ENCODE measurements at places on chromosomes 2 and 18.

- no peak for DNase-seq
Measured at GRCh38 chr18:59877361-59877760, 22.4 kb upstream of the PMAIP1 start.

DNA sequence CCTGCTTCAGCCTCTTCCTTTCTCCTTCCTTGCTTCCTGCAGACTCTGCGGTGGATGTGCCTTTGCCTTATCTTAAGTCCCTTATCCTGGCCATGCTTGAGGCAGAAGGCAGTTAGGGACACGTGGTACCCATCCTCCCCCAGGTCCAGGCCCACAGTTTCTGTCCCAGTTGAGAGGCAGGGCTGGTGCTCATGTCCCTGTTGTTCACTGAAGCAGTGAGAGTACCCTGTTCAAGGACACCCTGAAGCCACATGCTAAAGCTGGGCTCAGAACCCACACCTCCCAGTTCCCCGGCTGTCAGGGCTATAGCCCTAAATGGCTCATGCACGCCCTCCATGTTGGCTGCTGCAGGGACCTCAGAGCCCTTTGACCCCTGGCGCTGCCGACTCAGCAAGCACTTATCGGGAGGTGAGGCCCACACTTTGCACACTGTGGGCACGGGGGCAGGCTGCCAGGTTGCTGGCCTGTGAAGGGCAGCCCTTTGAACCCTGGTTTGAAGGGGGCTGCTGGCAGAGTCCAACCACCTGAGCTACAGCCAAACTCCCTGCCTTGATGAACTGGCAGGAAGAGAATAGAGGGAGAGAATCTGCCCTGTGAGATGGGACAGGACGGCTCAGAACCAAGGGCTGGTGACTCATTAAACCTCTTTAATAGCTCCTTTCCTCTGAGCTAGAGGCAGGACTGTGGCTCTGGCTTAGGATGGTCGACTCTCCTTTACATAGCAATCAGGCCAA, 6.3 kb downstream of the KHK start:
- no peak for DNase-seq

DNA sequence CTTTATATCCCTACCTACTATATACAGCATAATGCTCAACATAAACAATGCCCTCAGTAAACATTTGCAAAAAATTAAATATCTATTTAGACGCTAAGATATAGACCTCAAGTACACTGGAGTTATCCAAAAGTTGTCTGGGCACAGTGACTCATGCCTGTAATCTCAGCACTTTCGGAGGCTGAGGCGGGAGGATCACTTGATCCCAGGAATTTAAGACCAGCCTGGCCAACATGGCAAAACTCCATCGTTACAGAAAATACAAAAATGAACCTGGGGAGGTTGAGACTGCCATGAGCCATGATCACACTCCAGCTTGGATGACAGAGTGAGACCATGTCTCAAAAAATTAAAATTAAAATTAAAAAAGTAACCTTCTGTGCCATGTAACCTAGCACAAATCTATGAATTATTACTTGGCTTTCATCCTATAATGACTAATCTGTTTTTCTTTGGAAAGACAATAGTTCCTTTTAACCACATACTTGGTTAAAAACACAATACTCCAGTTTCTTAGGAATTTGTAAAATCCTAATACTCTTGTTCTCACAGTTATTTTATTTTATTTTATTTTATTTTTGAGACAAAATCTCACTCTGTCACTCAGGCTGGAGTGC, 6.7 kb upstream of the TNFAIP6 start:
- peak; percentile 58 for DNase-seq

DNA sequence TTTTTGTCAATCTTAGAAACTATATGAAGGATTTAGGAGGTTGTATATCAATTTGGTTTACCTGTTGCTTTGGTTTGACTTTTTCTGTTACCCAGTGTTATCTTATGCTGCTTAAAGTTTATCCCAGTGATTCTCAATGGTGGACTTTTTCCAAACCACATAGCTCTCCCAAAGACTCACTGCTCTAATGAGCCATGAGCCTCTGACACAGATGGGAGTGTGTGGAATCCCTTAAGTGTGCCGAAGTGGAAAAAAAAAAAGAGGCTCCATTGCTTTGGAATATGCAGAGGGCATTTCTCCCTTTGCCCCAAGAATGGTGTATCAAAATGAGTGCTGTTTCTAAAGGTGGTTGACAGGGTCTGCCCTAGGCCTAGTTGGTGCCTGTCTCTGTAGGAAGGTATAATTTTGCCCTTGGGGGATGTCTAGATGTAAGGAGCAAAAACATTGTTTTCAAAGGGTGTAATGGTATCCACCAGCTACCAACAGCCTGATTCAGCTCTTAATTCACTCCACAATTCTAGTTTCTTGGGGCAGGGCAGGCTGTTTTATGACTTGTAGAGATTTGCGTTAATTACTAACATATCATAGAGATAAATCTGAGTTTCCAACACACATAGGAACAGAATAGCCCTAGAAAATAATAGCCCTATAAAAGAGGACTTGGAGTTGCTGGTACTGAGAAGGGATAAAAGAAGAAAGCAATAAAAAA, 64.3 kb upstream of the CYP26B1 start:
- DNase-seq = peak; percentile 57

GRCh38 chr2:151762694-151763093, 28.4 kb upstream of the NEB start:
- DNase-seq = no peak

DNA sequence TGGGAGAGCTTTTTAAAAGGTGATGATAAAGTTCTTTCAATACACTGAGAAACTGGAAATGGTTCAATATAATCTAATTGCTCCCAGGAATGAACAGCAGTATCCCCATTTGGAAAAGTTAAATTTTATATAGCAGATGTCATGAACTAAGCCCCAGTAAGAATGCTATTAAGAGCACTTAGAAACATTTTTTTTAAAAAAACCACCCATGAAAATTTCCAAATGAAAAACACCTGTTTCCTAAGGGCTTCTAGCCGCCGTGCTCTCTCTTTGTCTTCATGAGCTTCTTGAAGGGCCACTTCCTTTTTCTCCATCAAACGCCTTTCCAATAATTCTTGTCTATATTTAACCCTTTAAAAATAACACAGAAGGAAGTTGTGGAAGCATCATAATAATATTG, 77.0 kb downstream of the UPP2 start:
- DNase-seq = no peak

DNA sequence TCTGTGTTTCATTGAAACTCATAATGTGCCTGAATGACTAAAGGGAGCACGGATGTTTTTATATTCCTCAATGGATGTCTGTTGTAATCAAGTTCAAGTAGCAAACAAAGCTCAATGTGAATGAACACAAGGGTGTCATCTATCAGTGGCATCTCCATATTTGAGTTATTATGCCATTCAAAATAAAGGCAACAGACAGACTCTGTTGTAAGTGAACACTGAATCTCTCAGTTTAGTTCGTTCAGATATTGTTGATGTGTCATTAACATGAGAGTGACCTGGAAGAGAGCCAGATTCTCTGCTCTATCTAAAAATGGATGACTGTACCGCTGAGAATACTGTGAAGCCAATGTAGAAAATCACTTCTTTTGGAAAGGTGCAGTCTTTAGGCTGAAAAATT, 118.7 kb downstream of the NUP35 start:
- peak; percentile 8 for DNase-seq

DNA sequence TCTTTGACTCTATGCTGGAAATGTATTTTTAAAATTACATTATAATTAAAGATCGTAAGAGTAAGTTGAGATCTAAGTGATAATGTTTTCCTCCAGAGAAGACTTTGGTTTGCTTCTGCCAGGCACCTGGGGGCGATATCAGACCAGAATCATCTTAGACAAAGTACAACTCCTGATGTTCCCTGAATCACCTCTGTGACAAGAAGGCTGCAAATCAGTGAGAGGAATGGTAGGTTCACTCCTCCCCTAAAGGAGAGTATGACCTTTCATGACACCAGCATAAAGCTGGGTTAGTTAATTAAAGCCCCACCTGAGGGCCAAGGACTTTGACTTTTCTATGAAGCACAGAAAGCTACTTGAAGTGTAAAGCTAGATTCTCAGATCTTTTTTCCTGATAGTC, 114.4 kb upstream of the DTNA start:
- peak; percentile 18 for DNase-seq

DNA sequence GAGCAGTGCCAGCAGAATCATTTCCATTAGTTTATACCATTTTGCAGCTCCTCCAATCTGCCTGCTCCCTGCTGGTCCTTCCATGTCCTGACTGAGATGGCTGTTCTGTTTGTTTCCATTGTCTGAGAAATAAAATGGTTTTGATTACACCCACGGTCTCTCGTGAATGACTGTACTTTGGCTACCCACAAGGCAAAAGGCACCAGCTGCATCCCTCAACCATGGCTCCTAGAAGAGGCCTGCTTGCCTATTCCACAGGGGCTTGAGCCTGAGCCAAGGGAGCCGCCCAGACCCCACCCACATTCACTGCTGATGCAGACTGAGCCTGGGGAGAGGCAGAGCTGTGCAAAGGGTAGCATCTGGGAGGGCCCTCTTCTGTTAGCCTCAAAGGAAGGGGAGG, 31.2 kb downstream of the MARCHF4 start:
- peak; percentile 32 for DNase-seq

- peak; percentile 51 for DNase-seq
Measured at GRCh38 chr18:49135877-49136276, 185.1 kb upstream of the SMAD7 start.

- DNase-seq = no peak
Measured at GRCh38 chr18:69968039-69968438, 20.4 kb upstream of the CD226 start.

DNA sequence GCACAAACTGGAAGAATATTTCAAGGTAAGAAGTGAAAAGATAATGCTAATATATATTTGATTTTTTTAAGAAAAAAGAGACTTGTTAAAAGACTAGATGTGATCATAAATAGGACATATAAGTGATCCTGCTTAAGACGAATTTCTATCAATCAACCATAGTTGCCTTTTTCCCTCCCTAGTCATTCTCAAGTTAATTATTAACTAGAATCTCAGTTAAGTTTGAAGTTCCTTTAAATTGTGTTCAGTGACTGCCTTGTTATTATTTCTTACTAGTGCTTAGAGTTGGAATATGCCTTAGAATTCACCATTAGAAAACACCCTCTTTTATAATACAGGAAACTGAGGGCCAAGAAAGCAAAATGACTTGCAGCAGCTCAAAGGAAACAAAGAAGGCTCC, 141.5 kb upstream of the SP5 start:
- DNase-seq = no peak

DNA sequence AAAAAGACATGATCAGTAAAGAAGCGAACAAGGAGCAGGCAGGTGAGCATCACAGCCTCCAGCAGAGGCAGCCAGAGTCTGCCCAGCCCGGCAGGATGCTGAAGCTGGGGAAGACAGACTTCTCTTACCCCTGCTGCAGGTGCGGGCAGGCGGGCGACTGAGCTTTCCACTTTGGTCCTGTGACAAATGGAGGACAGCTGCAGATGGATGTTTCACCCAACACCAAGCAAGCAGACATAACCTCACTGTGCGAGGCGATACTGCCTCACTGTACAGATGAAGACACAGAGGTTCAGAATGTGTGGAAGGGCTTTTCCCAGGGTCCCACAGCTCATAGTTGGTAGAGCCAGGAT, 251.0 kb downstream of the AFF3 start:
- DNase-seq = no peak

GRCh38 chr18:10131460-10132395, 217.9 kb downstream of the VAPA start:
- DNase-seq = no peak

- no peak for DNase-seq
Measured at GRCh38 chr2:158120102-158120501, 18.4 kb downstream of the UPP2 start.

GRCh38 chr2:219748671-219749570, 121.5 kb downstream of the SLC4A3 start:
- DNase-seq = no peak

DNA sequence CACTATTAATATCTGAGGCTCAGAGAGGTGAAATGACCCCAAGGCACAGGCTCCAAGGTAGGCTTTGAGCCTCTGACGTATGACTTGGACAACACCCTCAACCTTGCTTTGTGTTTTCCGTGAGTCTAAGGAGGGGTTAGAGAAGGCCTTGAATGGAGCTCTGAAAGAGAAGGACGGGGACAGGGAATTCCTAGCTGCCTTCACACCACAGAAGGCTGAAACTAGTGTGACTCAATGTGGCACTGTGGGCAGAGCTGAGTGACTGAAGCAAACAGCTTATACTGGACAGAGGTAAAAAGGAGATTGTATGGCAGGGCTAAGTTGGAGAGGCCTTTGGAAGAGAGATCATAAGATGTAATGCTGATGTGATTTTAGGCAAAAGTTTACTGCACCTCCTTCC, 3.5 kb upstream of the NCK2 start:
- no peak for DNase-seq

DNA sequence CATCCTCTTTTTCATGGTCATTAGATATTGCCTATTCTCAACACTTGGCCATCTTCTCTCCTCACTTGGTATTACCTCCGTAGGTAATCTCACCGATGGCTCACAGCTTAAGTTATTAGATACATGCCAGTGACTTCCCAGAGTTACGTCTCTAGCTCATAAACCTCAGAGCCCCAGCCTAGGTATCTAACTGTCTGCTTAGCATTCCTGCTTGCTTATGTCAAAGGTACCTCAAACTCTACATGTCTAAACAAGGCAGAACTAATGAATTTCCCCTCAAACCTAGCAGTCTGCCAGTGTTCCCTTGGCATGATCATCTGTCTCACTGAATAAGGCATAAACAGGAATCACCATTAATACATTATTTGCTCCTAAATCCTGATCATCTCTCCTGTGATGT, 27.7 kb upstream of the ZNF638 start:
- DNase-seq = no peak

- DNase-seq = peak; percentile 57
Measured at GRCh38 chr18:42305869-42306593, 351.0 kb downstream of the PIK3C3 start.

DNA sequence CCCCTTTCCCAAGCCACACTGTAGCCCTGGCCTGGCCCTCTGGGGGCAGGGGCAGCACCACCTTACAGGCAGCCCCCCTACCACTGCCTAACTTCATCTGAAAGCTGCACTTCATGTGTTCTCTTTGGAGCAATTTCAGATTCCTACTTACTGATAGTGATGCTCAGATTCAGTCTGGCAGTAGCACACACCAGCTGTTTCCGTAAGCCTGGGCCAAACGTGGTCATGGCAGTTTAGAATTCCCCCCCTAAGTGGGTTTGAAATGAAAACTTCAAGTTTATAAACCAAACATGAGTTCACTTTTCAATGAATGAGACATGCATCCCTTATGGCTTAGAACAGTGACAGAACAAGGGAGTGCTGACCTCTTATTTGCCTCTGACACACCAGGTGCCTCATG, 29.4 kb downstream of the GDF7 start:
- no peak for DNase-seq

DNA sequence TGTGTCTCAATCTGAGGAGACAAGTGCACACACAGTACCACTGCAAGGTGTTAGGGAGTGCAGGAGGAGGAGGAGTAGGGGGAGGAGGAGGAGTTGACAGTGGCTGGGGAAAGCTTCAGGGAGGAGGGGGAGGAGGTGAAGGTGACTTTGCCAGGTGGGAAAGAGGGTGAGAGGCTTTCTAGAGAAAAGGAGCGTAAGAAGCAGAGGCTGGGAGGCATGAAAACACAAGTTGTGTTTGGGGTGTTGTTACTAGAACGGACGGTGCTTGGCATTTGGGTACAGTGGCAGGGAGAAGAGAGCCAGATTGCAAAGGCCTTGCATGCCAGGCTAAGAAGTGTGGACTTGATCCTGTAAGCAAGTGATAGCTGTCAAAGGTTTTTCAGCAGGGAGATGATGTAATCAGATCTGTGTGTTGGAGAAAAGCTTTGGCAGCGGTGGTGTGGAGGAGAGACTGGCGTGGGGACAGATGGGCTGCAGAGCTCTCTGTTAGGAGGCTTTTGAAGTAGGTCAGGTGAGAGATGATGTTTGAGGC, 16.2 kb downstream of the TANC1 start:
- no peak for DNase-seq

- no peak for DNase-seq
Measured at GRCh38 chr2:218166791-218167190, at the start of gene CXCR1. TSS of gene CXCR1 (minus strand) at chr2:218166962. CDS start at chr2:218165211, 1,751 bp downstream.
